ENCODE measurements at places on chromosomes 6 and 20.

GRCh38 chr20:39983655-39984054, 705.4 kb downstream of the MAFB start:
- no peak for DNase-seq

DNA sequence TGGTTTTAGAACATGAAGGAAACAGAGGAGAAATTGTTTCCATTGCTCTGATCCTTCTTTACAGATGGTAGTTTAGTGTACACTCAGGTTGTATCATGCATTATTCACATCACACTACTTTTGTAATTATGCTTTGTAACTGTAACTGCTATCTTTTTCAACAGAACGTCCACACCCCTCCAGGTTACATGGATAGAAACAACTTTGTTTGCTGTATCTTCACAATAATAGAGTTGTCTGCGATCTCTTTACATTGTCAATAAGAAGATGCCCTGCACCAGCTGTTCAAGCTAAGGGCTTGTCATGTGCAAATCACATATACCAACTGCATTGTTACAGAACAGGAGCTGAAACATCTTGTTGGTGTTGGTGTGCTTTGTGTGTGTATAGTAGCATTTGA, 67.9 kb upstream of the MAP7 start:
- DNase-seq = no peak

DNA sequence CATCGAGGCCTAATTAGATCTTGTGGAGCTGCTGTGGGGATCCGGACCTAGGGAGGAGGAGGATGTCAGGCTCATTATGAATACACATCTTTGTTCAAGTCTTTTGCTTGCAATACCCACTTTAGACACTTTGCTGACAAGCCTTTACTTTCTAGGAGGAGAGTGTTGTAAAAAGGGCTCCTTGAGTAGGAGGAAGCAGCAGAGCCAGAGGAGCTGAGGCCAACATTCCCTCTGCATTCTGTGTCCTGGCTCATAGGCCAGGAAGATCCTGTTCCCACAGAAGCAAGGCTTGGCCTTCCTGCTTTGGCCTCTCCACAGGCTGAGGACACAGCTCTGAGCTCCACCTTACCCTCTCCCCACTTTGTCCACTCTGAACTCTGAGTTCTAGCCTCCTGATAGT, 67.1 kb downstream of the TPD52L1 start:
- no peak for DNase-seq

- DNase-seq = no peak
Measured at GRCh38 chr20:32638848-32639247, 34.9 kb downstream of the C20orf203 start.

GRCh38 chr6:12408752-12409151, 118.6 kb downstream of the EDN1 start:
- DNase-seq = no peak

- no peak for DNase-seq
Measured at GRCh38 chr6:83600459-83600858, 88.1 kb downstream of the PRSS35 start.

- DNase-seq = no peak
Measured at GRCh38 chr6:8483650-8484049, 48.3 kb upstream of the SLC35B3 start.

- no peak for DNase-seq
Measured at GRCh38 chr6:52395969-52396368, 24.2 kb upstream of the EFHC1 start.

- DNase-seq = no peak
Measured at GRCh38 chr20:53513168-53513488, 80.5 kb downstream of the ZNF217 start.

DNA sequence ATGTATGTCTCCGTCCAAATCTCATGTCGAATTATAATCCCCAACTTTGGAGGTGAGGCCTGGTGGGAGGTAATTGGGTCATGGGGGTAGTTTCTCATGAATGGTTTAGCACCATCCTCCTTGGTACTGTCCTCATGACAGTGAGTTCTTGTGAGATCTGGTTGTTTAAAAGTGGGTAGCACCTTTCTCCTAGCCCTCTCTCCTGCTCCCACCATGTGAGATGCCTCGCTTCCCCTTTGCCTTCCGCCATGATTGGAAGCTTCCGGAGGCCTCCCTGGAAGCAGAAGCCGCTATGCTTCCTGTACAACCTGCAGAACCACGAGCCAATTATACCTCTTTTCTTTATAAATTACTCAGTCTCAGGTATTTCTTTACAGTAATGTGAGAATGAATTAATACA, 123.1 kb downstream of the FYN start:
- DNase-seq = no peak

DNA sequence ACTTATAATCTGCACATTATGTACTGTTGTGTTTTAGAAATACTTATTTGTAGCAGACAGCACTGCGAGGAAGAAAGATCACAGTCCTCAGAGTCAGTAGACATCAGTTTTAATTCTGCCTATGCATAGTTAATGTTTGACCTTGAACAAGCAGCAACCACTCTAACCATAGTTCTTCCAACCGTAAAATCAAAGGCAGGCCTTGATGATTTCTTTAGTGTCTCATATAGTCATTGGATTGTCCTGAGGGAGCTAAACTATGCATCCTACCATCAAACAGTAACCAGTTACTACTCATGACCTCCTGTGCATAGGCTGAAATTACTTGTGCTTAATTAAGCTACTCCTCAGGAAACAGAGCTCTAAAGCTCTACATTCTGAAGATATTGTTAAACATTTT, 294.8 kb upstream of the STXBP5 start:
- no peak for DNase-seq

DNA sequence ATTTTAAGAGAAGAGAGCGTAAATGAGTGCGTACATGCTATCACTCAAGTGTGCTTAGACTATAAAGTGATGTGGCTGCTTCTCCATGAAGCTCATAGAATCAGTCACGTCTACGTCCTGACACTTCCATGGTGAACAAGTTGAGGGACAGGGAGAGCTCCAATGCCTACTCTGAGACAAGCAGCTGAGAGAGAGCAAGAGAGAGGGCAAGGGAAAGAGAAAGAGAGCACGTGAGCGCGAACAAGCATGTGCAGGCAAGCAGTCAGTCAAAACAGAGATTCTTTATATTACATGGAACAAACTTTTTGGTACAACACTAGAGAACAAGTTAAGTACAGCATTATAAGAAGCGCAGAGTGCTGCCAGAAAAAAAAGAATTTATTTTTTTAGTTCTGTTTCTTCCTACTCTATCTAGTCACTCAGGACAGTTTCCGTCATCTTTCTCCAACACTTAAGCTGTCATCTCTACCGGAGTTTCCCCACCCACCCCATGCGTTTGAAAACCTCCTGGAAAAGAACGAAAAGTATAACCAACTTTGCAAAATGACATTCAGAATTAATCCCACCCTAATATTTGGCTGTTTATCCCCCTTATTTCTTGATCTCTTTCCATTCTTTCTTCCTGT, 61.8 kb downstream of the EPB41L2 start:
- DNase-seq = no peak

DNA sequence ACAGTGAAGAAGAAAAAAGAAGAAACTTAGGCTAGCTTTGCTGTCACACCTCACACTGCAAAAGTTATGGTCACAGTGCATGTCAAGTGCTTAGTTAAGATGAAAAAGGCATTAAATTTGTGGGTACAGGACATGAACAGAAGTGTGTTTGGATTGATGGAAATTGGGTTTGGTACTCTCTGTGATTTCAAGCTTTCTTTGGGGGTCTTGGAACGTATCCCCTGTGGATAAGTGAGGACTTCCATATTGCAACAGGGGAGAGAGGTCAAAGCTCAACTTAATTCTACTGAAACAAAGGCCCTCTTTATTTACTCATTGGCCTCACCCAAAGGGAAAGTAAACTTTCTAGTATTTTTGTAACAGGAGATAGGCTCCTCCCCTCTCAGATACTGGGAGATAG, 138.3 kb upstream of the FUT9 start:
- DNase-seq = no peak
